Cardiac muscle cell (in vitro differentiated cells and primary cell): ENCODE measurements at places on chromosomes 1 and 21. TPM values are rescaled to one million over a fixed set of nuclear protein-coding genes. Genes with fewer than 3 reads are reported as not detected.

- no peaks in the 10 kb centered on the region for H3K27me3 ChIP-seq
- no peak overlapping the region for H3K4me3 ChIP-seq
- H3K36me3 ChIP-seq = peaks cover 45% of the 10 kb centered on the region
- H3K27ac ChIP-seq = no peak overlapping the region
- H3K4me1 ChIP-seq = no peaks in the 10 kb centered on the region
- no peak for DNase-seq
Observed at GRCh38 chr1:40273547-40274166, 15.6 kb downstream of the ZMPSTE24 start.

GRCh38 chr1:109274533-109275476 is 8.1 kb downstream of the PSRC1 start:
- H3K36me3 ChIP-seq = no peaks in the 10 kb centered on the region
- no peaks in the 10 kb centered on the region for H3K27me3 ChIP-seq
- H3K4me3 ChIP-seq = no peak overlapping the region
- H3K4me1 ChIP-seq = peaks cover 8% of the 10 kb centered on the region
- no peak for DNase-seq

Gene DTL
- 7.1 and 10.7 TPM in 2 replicates for polyA plus RNA-seq

DNA sequence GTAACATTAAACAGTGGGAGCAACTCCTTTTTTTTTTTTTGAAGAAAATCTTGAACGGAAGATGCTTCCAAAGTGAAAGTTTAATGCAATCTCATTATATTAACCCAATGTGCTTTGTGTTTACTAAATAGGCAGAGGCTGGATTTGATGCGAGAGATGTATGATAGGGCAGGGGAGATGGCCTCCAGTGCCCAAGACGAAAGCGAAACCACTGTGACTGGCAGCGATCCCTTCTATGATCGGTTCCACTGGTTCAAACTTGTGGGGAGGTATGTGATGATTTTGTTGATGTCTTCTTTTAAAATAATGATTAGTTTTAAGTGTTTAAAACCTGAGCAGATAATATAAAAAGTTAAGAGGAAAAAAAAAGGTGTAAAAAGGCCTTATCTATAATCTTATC is 74.2 kb upstream of the PGD start:
- H3K4me3 ChIP-seq = no peak overlapping the region
- H3K4me1 ChIP-seq = peaks cover 5% of the 10 kb centered on the region
- no peak for DNase-seq
- peaks cover 24% of the 10 kb centered on the region for H3K36me3 ChIP-seq
- H3K27ac ChIP-seq = no peak overlapping the region

DNA sequence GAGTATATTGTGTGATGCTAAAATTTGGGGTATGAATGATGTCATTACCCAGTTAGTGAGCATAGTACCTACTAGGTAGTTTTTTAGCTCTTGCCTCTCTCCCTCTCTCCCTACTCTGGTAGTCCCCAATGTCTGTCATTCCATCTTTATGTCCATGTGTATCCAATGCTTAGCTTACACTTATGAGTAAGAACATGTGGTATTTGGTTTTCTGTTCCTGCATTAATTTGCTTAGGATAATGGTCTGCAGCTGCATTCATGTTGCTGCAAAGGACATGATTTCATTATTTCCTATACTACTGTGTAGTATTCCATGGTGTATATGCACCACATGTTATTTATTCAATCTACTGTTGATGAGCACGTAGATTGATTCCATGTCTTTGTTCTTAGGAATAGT is 54.4 kb upstream of the NEGR1 start:
- H3K27ac ChIP-seq = no peak overlapping the region
- no peaks in the 10 kb centered on the region for H3K27me3 ChIP-seq
- no peaks in the 10 kb centered on the region for H3K4me1 ChIP-seq
- H3K36me3 ChIP-seq = no peaks in the 10 kb centered on the region

Gene LRRN2
- 4.9 and 5.2 TPM in 2 replicates for polyA plus RNA-seq

- no peak overlapping the region for H3K27ac ChIP-seq
- no peaks in the 10 kb centered on the region for H3K4me1 ChIP-seq
- DNase-seq = no peak
- H3K4me3 ChIP-seq = no peak overlapping the region
Observed at GRCh38 chr1:185017966-185018365, 27.4 kb upstream of the RNF2 start.

- no peaks in the 10 kb centered on the region for H3K4me1 ChIP-seq
- H3K36me3 ChIP-seq = no peaks in the 10 kb centered on the region
- H3K27ac ChIP-seq = no peak overlapping the region
- no peak overlapping the region for H3K4me3 ChIP-seq
Observed at GRCh38 chr1:166031932-166032571, 134.7 kb downstream of the FAM78B start.

DNA sequence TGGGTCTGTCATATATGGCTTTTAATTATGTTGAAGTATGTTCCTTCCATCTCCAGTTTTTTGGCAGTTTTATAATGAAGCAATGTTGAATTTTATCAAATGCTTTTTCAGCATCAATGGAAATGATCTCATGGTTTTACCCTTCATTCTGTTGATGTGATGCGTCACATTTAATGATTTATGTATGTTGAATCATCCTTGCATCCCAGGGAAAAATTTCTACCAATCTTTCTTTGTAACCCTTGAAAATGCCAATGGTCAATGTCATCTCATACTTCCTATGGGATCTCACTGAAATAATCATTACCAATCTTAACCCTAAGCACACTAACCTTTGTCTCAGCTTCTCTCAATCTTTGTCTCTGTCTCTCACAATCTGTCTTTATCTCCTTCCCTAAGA is 1004.0 kb downstream of the KCNT2 start:
- no peak for DNase-seq

DNA sequence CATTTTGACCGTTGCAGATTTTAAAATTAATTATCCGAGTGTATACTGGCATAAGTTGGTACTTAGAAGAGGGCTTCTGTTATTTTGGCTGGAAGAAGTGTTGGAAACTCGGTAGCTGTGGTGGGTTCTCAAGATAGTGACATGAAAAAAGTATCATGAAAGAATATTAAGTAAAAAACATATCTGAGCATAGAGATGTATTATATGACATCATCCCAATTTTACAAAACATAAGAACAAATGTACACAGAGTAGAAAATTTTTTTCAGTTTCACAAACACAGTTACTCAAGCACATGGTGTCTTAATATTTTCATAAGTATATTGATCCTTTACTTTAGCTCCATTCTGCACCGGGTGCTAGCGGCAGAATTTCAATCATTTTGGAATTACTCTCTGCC is 684 bp downstream of the IFI16 start:
- no peak for DNase-seq
- peaks cover 6% of the 10 kb centered on the region for H3K4me1 ChIP-seq
- H3K36me3 ChIP-seq = no peaks in the 10 kb centered on the region
- H3K27ac ChIP-seq = no peak overlapping the region
- no peaks in the 10 kb centered on the region for H3K27me3 ChIP-seq
- no peak overlapping the region for H3K4me3 ChIP-seq
